ENCODE measurements at places on chromosomes 2 and 18.

GRCh38 chr2:44325897-44326296 is 35.4 kb downstream of the PREPL start:
- no peak for DNase-seq

- no peak for DNase-seq
These were observed 93.0 kb downstream of the NRP2 start for GRCh38 chr2:205775097-205775877.

GRCh38 chr18:42568773-42569172 is 546.7 kb downstream of the RIT2 start:
- no peak for DNase-seq

DNA sequence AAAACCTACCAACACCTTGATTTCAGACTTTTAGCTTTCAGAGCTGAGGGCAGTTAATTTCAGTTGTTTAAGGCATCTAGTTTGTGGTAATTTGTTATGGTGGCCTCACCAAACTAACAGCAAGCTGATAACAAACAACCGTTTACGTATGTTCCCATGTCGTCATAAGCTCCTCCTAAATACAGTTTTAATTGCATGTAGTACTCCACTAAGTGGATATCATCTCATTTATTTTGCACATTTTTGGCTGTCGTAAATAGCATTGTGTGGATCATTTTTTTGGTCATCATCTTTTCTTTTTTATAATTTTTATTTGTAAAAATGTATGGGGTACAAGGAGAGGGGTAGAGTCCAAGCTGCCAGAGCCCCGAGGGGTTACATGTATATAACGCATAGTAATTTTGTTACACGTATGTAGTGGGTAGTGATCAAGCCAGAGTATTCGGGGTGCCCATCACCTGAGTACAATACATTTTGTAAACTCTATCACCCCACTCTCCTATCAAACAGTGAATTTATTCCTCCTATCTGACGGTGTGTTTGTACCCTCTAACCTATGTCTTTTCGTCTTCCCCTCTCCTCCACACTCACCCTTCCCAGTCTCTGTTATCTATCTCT is 89.2 kb upstream of the MYCN start:
- DNase-seq: no peak

- no peak for DNase-seq
These were observed 28.4 kb upstream of the XPO1 start for GRCh38 chr2:61566566-61566965.

DNA sequence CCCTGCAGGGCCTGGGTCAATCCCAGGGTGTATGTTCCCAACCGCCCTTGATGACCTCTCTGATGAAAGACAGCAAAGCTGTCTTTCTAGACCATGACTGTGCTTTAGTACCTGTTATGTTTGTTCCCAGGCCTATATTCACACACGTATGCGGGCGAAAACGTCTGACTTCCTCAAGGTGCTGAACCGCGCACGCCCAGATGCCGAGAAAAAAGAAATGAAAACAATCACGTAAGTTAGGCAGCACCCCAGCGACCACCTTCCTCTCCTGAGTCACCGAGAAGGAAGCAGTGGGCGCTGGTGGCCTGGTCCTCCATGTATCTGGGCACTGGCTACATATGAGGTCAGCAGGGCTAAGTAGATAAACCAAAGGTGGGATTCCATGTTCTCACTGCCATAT is 11.1 kb upstream of the GPBAR1 start:
- DNase-seq: no peak

DNA sequence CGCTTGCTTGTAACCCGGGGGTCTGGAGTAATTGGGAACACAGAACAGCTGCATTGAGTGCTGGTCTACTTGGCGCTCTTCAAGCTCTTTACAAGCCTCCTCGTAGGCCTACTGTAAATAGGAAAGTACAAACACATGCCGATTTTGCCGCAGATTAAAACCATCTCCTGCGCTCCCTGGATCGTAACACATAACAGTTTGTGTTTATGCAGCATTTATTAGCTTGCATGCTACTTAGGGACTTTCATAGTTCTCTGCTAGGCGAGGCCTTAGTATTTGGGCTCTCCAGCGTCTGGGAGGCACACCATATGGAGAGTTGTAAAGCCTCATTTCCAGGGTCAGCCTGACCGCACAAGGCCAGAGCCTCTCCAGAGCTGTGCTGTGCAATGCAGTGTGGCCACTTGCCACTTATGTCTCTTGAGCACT is 84.0 kb upstream of the HAAO start:
- DNase-seq: no peak

GRCh38 chr2:45734952-45735351 is 83.5 kb downstream of the PRKCE start:
- DNase-seq: no peak

DNA sequence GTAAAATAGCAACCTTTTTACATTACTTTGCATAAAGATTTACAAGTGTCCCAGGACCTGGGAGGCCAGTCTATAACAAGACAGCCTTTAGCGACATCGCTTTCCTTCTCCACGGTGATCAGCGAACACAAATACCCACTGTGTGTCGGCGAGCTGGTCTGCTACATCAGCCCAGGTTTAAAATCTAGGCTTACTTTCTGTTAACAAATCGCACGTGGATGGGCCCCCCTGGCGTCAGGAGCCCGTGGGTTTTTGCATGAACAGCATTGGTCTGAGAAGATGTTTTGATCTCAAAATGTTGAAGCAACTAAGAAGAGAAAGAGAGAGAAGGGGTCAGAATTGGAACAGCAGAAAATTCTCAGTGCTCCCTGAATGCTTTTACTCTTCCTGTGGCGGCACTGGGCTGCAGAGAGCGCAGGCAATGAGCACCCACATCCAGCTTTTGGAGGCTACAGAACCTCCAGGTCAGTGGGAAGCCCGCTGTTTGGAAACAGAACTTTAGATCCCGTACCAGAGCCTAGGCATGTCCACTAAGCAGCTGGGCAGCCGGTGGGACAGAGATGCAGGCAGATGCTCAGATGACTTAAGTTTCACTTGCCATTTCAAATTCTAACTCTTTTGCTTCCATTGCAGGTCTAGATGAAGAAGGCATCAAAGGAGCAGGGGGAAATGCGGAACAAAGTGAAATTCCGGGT is 32.9 kb downstream of the CYP27C1 start:
- DNase-seq: no peak

DNA sequence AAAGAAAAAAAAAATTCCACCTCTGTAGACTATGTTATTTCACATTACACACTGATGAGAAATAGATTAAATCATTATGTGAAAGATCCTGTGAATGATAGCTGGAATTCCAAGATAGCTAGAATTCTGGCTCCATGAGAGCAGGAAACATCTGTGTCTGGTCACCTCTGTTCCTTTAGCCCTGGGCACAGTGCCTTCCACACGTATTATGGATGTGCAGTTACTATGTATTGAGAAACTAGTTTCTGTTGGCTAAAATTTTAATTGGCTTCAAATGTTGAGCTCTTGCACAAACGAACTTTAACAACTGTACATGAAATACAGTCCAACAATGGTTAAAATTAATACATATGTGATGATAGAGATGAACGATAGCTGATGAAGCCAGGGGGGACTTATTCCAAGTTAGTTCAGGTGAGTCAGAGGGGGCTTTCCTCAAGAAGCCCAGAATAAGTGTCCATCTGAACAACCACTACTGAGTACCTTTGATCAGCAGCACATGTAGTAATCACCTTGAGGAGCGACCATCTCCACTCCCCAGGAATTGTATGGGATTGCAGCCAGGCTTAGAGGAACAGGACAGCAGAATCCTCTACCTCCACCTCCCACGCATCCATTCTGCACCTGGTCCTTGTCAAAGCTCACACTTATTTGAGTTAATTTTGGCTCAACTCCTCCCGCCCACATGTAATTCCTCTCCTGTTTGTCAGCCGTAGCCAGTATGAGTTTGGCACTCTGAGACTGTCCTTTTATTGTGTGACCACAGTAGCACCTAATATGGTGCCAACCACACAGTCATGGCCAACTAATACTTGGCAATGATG is 68.6 kb downstream of the NABP1 start:
- no peak for DNase-seq

DNA sequence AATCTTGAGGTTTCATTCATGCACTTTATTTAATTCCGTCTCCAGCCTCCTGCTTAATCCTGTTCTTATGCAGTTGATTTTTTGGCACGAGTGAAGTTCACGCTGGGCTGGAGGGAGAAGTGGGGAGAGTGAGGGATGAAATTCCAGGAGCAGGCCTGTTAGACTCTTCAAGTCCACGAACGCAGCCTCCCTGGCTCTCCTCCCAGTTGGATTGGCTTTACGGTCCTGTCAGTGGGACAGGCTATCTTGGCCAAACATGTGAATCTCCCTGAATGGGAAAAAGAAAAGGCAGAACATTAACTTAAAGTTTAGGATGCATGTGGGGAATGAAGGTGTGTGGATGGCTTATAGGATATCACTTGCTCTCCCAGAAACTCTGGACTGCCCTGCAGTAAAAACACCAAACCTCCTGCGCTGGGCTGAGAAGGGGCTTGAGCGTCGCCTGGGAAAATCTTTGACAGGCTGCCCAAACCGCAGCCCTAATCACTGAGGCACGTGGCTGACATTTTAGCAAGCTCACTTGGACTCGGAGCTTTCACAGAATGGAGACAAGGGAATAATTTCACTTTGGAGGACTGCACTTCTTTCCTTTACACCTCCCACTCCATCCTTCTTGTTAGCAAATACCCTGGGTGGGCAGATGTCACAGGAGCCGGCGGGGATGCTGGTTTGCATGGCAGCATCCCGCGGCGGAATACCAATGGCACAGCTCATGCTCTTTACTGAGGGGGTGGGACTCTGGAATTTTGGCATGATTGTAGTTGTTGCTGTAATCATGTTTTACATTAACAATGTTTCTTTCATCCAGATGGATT is 93.9 kb downstream of the ACKR3 start:
- DNase-seq: no peak

DNA sequence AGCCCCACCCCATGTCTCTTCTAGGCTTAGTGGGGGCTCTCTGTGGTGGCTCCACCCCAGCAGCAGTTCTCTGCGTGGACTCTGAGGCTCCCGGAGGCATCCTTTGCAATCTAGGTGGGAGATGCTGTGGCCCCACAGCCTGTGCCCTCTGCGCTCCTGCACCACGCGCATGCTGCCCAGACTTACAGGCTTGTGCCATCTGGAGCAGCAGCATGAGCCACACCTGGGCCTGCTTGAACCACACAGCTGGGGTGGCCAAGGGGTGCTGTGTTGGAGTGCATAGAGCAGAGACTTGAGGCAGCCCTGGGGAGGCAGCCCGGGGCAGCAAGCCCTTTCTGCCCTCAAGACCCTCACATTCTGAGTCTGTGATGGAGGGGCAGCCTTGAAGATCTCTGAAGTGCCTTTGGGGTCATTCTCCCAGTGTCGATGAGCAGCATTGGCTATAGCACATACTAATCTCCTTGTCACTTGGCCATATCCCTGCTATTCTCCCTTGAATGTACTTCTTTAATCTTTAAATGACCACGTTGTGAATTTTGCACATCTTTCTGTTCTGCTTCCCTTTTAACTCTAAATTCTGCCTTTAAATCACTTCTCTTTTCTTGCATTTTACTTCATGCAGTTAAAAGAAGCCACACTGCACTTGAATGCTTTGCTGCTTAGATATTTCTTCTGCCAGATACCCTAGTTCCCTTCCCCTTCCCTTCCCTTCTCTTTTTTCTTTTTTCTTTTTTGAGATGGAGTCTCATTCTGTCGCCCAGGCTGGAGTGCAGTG is 62.4 kb downstream of the NCAPH start:
- DNase-seq: no peak

DNA sequence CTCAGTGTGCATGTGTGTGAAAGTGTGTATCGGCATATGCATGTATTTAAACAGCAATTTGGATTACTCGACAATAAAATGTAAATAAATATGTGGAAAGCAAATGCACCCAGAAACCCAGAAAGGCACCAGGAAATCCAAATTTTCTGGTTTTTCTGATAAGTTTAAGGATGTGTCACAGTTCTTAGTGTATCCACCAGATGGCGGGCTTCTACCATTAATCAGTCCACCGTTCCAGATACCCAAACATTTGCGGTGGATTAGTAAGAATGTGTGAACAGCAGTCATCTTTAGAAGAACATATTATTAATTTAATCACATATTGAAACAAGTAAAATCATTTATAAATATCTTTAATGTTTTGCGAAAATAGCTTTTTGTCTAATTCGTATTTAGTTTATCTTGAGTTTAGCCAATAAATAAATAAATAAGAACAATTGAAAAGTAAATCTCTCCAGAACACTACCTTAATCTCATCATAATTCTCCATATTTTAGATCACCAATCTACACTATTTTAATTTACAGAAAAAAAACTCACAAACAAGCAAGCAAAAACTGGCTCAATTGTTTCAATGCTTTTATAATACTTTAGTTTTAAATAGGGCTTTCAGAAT is 298.9 kb downstream of the DSEL start:
- DNase-seq: no peak

GRCh38 chr2:143263066-143263625 is 133.9 kb downstream of the ARHGAP15 start:
- no peak for DNase-seq

DNA sequence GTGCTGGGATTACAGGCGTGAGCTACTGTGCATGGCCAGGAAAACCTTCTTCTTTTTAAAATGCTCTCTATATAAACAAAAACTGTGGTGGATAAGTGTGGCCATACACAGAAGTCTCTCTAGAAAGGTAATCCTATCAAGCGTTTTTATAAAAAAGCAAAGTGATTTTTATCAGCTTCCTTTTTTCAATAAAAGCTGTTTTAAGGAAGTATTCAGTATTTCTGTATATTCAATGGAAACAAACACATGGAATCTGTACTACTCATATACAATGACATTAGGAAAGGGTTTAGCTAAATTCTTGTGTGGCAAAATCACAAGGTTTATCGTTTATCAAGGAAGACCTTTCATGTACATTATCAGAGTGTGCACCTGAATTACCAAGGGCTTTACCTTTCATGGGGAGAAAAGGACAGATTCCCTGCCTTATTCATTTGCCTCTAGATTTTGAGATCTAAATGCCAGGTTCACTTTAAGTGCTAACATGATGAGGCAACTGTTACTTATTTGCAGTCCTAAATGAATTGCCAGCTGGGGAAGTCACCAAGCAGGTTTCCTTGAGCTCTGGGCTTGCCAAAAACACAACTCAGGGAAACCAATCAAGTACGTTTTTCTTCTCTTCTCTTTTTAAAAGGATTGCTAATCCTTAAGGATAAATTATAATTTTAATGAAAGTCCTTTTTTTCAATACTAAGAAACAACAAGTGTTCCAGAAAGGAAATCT is 70.8 kb downstream of the RTN4 start:
- DNase-seq: no peak

DNA sequence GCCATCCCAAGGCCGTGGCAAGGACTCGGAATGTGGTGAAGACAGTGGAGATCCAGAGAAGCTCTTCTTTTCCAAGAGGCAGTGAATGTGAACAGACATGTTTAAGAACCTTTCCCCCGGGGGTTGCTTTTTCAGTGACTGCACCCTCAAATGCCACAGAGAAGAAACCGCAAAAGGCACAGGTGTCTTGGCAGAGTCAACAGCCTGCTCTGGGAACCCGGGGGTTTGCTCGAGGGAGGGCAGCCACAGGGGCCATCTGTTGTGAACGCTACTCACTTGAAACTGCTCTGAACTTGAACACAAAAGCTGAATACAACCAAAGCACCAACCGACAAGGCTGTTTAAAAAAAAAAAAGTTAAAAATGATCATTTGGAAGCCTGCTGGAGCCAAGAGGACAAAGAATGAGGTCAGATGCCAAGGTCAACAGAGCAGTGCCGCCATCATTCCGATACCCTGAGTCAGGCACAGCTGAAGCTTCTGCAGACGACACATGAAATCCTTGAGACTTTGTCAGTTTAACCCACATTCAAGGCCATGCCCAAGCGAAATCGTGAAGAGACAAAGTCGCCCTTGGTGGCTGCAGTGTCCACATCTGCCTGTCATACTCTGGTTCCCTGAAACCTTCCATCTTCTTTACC is 47.4 kb downstream of the PSMG2 start:
- no peak for DNase-seq

- DNase-seq: no peak
These were observed 60.4 kb upstream of the NABP1 start for GRCh38 chr2:191617575-191617974.

All from ovary (tissue), 10 donors.